ENCODE measurements at places on chromosomes 1 and 21. TPM values are rescaled to one million over a fixed set of nuclear protein-coding genes. Genes with fewer than 3 reads are reported as not detected.

Gene GUCA2A
- total RNA-seq = not detected

Gene DPYD
- total RNA-seq = 15.6 TPM

DNA sequence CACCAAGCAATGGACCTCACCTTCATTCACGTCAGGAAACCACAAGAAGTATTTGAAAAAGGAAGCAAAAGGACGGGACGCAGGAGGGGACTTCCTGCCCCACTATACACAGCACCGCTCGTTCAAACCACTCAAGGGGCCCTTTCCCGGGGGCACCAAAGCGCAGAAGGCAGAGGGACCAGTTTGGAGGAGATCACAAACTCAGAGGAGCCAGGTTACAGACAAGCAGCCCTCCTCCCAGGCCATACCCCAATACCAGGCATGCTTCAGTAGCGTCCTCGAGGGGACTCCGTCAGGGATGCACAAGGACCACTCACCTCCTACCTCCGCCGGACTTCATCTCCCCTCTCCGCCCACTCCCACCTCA lies 685 bp downstream of the CRTC2 start:
- H3K4me3 ChIP-seq = peak overlapping the region; percentile 90
- H3K27me3 ChIP-seq = no peaks in the 10 kb centered on the region
- H3K36me3 ChIP-seq = peaks cover 38% of the 10 kb centered on the region

- peaks cover 15% of the 10 kb centered on the region for H3K4me1 ChIP-seq
- peaks cover 7% of the 10 kb centered on the region for H3K36me3 ChIP-seq
- H3K27me3 ChIP-seq = no peaks in the 10 kb centered on the region
- no peak overlapping the region for H3K27ac ChIP-seq
Measured at GRCh38 chr1:27102707-27103468, 52.0 kb downstream of the SLC9A1 start.

- H3K27ac ChIP-seq = no peak overlapping the region
- peaks cover 9% of the 10 kb centered on the region for H3K36me3 ChIP-seq
- no peak for DNase-seq
- H3K4me1 ChIP-seq = peaks cover 21% of the 10 kb centered on the region
- H3K27me3 ChIP-seq = no peaks in the 10 kb centered on the region
Measured at GRCh38 chr1:225435957-225436392, 8.1 kb upstream of the LBR start.

DNA sequence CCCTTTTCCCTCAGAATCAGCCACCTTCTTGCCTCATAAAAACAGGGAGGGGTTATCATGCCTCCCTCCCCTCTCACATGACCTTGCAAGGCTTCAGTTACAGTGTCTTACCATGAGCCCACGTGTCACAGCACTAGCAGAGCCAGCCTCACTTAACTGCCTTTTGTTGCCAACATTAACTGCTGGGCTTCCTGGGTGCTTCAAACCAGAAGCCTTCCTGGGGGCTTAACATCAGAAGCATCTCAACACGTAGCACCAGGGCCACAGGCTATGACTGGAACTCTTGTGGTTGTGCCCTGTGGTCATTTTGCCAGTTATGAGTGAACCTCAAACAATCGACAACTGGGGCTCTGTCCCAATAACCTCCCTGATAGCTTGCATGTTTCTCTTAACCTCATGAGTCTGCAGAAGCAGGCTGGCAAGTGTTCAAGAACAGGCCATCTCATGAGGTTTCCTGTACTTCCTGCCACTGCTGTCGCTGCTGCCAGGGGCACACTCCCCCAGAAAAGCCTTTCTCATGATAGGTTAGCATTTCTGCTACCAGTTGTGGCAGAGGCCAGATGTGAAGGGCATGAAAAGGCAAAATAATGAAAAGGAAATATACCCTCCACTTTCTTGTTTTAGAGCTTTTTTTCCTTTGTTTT lies 132.2 kb downstream of the GLUL start:
- no peaks in the 10 kb centered on the region for H3K27me3 ChIP-seq
- H3K4me1 ChIP-seq = no peaks in the 10 kb centered on the region
- no peak overlapping the region for H3K4me3 ChIP-seq

GRCh38 chr1:155126556-155127104 lies 1.0 kb upstream of the EFNA1 start:
- H3K27ac ChIP-seq = peak overlapping the region; percentile 69
- peak overlapping the region; percentile 91 for H3K4me3 ChIP-seq
- peaks cover 67% of the 10 kb centered on the region for H3K4me1 ChIP-seq

GRCh38 chr1:45337630-45338325 lies 2.2 kb upstream of the TOE1 start:
- peaks cover 29% of the 10 kb centered on the region for H3K36me3 ChIP-seq
- H3K27ac ChIP-seq = peak overlapping the region; percentile 75

- H3K36me3 ChIP-seq = peaks cover 40% of the 10 kb centered on the region
- peak overlapping the region; percentile 84 for H3K27ac ChIP-seq
- H3K4me3 ChIP-seq = peak overlapping the region; percentile 80
Measured at GRCh38 chr21:34073749-34074282, 438 bp downstream of the MRPS6 start.

DNA sequence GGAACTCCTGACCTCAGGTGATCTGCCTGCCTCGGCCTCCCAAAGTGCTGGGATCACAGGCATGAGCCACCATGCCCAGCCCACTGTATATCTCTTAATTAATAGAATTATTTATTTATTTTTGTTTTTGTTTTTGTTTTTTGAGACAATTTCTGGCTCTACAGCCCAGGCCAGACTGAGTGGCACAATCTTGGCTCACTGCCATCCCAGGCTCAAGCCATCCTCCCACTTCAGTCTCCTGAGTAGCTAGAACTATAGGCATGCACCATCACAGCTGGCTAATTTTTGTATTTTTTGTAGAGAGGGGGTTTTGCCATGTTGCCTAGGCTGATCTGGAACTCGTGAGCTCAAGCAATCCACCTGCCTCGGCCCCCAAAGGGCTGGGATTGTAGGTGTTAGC lies 15.7 kb upstream of the WDTC1 start:
- H3K4me3 ChIP-seq = no peak overlapping the region
- H3K4me1 ChIP-seq = no peaks in the 10 kb centered on the region
- H3K36me3 ChIP-seq = no peaks in the 10 kb centered on the region
- DNase-seq = no peak

DNA sequence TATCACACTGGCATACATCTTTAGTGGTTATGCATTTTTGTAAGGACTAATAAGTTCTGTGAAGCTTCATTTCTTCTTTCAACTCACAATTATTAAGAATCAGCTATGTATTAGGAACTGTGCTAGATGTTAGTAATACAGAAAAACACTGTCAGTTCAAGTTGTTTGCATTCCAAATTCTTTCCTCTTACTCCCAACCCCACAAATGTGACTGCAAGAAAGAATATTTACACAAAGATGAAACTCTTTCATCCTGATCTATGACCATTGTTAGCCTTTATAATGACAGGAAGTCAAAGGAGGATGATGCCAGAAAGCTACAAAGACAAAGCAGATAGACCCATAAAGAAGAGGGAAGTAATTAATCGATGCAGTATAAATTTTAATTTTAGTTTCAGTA lies 21.0 kb upstream of the GADD45A start:
- no peak overlapping the region for H3K4me3 ChIP-seq
- no peaks in the 10 kb centered on the region for H3K36me3 ChIP-seq
- H3K4me1 ChIP-seq = peaks cover 10% of the 10 kb centered on the region
- no peaks in the 10 kb centered on the region for H3K27me3 ChIP-seq
- DNase-seq = no peak

GRCh38 chr21:31917108-31917507 lies 44.3 kb downstream of the HUNK start:
- no peaks in the 10 kb centered on the region for H3K4me1 ChIP-seq
- no peak overlapping the region for H3K4me3 ChIP-seq
- no peak for DNase-seq
- H3K27me3 ChIP-seq = no peaks in the 10 kb centered on the region
- no peaks in the 10 kb centered on the region for H3K36me3 ChIP-seq
- H3K27ac ChIP-seq = no peak overlapping the region

DNA sequence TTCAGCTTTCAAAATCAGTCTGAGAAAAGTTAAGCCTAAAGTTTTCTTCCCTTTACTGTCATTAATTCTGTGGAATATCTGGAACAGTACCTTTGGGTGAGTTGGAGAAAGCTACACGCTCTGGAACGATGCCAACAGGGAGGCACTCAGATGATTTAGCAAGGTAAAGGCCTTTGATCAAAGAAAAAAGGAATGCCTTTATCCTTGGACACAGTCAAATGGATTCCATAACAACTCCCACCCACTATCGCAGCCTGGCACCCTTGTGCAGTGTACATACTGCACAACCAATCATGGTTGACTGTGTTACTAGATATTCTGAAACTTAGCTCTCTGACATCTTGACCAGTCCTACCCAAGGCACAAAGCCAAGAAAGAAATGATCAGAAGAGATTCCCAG lies 218.7 kb downstream of the PATJ start:
- H3K36me3 ChIP-seq = no peaks in the 10 kb centered on the region
- H3K4me1 ChIP-seq = no peaks in the 10 kb centered on the region
- no peak overlapping the region for H3K27ac ChIP-seq
- no peak overlapping the region for H3K4me3 ChIP-seq
- H3K27me3 ChIP-seq = no peaks in the 10 kb centered on the region

- H3K36me3 ChIP-seq = peaks cover 12% of the 10 kb centered on the region
- H3K4me1 ChIP-seq = no peaks in the 10 kb centered on the region
- no peak overlapping the region for H3K4me3 ChIP-seq
Measured at GRCh38 chr1:53244141-53244540, 5.8 kb upstream of the MAGOH start.

DNA sequence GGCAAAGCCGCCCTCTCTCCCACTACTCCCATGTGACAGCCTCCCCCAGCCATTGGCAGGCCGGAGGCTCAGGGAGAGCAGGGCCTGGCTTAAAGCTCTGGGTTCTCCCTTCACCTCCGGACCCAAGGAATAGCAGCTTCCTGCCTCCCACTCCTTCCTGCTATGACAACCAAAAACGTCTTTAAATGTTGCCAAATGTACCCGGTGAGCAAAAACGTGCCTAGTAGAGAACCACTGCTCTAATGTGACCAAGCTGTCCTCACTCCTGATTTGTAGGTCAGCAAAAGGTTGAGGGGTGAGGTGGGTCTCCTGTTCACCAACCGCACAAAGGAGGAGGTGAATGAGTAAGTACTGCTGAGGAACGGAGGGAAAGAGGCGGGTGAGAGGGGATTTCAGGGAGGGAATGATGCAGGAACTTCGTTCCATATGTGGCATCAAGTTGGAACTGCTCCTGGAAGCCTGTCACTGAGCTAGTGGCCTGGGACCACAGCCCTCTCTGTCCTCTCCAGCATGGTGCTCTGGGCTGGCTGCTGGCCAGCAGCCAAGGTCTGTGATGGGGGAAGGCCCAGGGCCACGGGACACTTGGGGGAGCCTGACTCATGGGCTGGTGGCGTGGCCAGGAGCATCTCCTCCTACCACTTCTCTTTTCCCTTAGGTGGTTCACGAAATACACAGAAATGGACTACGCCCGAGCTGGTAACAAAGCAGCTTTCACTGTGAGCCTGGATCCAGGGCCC lies 5.7 kb downstream of the MRTO4 start:
- peaks cover 12% of the 10 kb centered on the region for H3K4me1 ChIP-seq
- H3K27me3 ChIP-seq = no peaks in the 10 kb centered on the region
- H3K36me3 ChIP-seq = peaks cover 68% of the 10 kb centered on the region
